Right kidney (tissue), 9 donors: ENCODE measurements at places on chromosomes 6 and 20.

- DNase-seq = no peak
Observed at GRCh38 chr6:2127484-2127911, 117.9 kb downstream of the GMDS start.

DNA sequence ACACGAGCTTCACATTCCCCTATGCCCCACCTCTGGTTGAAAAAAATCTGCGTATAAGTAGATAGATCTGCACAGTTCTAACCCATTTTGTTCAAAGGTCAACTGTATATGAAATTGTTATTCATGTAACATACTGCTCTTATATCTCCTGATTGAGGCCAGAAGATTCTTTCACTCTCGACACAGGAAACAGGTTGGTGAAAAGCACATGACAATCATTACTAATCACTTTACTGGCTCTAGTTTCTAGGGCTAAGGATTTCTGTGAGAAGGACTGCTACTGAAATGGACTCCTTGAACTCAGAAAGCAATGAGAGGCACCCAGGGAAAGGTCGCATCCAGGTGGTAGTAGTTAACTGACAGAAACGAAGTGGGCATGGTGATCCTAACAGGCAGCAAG lies 21.7 kb downstream of the PDSS2 start:
- DNase-seq = no peak

GRCh38 chr6:117555882-117556498 lies 46.3 kb downstream of the GOPC start:
- DNase-seq = peak; percentile 21

DNA sequence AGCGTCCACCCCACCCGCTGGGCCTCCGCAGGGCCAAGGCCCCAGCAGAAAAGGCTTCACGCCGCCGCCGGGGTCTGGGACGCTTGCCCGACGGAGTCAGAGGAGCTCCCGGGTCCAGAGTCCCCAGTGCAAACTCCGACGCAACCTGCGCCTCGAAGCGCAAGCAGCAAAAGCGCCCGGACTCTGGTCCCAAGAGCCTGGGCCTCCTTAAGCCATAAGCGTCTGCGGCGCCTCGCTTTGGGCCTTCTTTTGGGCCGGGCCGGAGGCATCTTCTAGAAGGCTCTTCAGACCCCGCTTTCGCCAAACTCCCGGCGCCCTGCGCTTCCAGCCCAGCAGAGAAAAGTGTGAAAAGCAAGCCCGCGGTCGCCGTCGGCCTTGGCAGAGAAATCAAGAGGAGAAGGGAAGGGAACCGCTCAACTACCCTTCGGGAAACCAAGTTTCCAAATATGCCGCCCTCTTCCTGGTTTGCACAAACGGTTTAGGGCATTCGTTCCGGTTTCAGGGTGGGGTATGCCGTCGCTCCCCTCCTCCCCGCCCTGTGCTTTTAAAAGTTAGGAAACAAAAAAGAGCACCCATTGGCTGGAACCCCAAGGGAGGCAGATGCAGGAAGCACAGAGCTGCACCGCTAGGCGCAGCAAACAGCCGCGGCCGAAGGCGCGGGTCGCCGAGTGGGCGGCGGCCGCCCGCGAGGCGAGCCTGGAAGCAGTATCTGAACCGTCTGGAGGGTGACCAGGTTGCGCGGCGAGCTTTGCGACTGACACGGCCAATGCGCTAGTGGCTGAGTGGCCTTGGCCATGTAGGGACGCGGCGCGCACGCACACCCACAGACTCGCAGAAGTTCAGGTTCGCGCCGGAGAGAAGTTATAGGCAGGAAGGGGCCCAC lies 1.2 kb downstream of the TBX18 start:
- peak; percentile 80 for DNase-seq

DNA sequence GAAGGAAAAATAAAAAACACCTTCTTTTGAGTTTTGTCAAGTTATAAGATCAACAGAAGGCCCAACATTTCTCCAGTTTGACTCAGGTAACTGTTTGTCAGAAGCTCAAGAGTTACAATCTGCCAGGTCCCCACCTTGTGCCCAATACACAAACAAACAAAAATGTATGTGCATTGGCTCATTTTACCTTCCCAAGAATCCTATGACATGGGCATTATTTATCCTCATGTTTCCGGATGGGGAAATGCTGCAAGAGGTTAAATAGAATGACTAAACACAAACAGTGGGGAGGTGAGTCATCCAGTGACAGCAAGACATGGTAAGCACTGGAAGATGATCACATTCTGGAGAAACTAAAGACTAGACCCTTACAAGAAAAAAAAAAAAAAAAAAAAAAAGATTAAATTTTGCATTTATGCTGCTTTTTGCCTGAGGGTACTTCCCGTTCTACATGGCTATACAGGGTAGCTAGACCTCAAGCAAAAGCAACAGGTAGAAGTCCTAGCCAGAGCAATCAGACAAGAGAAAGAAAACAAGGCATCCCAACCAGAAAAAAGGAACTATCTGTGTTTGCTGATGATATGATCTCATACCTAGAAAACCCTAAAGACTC lies 23.6 kb upstream of the ANKRD60 start:
- DNase-seq = no peak

GRCh38 chr20:40551125-40551530 lies 137.9 kb downstream of the MAFB start:
- DNase-seq = no peak

- no peak for DNase-seq
Observed at GRCh38 chr6:18596531-18596835, 209.3 kb downstream of the RNF144B start.

- no peak for DNase-seq
Observed at GRCh38 chr6:121858310-121858709, 422.9 kb downstream of the GJA1 start.

DNA sequence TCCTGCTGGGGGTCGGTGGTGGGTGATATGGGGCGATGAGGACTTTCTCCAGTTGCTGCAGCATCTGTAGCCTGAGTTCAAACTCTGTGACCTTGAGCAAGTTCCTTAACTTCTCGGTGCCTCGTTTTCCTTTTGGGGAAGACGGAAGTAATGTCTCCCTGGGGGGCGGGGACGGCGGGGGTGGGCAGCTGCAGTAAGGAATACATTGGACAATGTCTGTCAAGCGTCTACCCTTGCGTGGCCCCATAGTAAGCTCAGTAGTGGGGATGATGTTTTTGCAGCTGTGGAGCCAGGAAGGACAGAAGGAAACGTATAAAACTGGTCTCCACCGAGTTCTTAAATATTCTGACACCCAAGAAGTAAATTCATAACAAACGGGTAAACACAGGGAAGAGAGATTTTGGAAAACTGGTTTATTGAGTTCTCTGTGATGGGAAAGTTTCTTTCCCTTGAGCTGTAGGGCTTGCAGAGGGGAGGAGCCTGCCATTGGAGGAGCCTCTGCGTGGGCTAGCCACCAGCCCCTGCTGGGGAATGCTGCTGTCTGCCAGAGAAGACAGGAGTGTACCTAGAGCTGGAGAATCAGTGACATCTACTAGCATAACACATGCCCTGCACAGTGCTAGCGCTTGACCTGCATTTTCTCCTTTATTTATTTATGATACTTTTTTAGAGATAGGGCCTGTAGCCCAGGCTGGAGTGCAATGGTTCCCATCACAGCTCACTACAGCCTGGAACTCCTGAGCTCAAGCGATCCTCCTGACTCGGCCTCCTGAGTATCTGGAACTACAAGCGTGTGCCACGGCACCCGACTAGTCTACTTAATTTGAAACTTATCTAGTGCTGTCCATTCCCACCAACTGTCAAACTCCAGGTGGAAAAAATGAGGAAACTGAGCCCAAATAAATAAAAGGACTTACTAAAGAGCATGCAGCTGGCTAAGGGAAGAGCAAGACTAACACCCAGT lies 1.2 kb upstream of the ACSS1 start:
- no peak for DNase-seq

DNA sequence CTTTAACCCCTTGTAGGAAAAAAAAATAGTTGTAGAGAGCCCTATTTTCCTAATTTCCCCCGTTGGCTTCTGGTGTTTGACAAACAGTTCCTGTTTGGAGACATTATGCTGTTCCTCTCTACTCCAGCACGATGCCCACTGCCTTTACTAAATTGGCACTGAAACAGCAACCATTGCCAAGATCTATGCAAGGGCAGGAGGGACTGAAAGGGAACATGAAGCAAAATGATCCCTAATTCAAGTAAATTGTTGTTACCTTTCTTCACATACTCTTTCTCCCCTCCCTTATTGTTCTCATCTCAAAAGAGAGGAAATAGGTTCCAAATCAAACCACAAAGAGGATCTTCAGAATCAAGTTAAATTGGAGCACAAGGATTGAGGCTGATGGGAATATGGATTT lies 764.1 kb upstream of the MMS22L start:
- DNase-seq = no peak

- no peak for DNase-seq
Observed at GRCh38 chr20:50487397-50487796, 22.8 kb upstream of the PTPN1 start.

DNA sequence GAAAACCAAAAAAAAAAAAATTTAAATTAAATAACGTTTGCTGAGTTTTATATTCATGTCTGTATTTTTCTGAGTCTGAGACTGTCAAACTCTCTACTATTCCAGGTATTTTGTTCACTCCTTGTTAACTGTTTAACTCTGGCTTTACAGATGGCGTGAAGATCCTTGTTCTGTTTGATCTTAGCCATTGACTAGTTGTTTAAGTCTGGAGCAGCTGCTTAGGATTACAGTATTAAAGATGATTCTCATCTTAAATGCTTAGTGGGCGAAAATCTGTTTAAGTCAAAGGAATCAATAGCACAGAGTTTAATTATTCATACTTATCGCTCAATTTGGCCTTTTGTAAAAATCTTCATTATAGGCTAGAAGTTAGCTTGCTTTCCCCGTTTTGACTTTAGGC lies 2.4 kb downstream of the PHACTR2 start:
- DNase-seq = no peak

DNA sequence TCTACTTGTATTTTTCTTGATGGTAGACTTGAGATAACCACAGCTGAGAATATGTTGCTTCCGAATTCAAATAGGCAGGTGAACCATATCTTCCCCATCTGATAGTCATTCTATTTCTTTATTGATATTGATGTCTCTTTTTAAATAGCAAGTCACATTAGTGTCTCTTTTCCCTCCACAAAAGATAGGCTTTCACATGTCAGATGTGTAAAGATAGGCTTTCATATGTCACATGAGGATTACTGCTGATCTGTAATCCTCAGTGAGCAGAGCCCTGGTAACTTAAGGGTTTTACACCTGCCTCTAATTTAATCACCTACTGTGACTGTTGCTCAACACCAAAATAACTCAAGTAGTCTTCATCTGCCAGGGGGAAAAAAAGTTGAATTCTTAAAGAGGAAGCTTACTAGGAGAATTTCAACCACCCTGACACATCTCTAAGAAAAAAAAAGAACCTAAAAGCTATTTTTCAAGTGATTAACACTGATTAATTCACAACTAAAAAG lies 45.3 kb upstream of the TRDN start:
- no peak for DNase-seq

- DNase-seq = no peak
Observed at GRCh38 chr6:106063448-106063850, 22.7 kb upstream of the PRDM1 start.

- DNase-seq = no peak
Observed at GRCh38 chr6:158753811-158754210, 65.4 kb downstream of the EZR start.

DNA sequence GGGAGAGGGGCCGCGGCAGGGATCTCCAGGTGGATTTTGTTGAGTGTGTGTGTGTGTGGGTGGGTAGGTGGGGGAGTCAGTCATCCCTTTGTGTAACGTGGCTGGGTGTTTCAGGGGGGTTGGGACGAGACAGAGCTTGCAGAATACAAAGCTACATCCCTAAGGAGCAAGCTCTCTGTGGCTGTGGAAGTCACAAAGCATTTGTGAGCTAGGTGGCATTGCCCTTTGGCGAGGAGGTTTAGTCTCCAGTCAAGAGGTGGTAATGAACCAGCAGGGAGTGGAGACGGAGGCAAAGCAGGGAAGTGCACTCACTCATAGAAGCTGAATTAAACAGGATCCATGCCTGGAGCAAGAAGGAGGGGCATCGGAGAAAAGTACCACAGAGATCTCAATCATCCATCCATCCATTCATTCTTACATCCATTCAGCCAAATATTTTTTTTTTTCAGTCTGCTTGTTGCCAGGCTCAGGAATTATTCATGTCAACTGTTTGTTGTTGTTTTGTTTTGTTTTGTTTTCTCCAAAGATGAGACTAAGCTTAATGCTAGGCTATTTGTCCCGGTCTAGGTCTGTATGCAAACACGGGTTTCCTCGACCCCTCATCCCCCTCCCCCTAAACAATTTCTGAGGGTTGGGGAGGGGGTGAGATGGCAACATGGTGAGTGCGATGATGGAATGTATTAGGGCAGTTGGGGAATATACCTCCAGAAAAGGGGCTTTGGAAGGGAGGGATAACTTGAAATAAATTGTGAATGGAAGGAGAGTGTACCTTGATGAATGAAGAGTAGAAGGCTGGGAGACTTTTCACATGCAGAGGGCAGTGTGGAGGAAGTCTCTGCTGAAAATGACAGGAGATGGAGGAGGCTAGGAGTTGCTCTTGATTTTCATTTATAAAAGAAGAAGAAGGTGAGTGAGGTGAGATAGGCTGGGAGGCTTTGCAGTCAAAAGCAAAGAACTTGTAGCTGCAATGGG lies 1.0 kb downstream of the HCRTR2 start:
- peak; percentile 1 for DNase-seq

DNA sequence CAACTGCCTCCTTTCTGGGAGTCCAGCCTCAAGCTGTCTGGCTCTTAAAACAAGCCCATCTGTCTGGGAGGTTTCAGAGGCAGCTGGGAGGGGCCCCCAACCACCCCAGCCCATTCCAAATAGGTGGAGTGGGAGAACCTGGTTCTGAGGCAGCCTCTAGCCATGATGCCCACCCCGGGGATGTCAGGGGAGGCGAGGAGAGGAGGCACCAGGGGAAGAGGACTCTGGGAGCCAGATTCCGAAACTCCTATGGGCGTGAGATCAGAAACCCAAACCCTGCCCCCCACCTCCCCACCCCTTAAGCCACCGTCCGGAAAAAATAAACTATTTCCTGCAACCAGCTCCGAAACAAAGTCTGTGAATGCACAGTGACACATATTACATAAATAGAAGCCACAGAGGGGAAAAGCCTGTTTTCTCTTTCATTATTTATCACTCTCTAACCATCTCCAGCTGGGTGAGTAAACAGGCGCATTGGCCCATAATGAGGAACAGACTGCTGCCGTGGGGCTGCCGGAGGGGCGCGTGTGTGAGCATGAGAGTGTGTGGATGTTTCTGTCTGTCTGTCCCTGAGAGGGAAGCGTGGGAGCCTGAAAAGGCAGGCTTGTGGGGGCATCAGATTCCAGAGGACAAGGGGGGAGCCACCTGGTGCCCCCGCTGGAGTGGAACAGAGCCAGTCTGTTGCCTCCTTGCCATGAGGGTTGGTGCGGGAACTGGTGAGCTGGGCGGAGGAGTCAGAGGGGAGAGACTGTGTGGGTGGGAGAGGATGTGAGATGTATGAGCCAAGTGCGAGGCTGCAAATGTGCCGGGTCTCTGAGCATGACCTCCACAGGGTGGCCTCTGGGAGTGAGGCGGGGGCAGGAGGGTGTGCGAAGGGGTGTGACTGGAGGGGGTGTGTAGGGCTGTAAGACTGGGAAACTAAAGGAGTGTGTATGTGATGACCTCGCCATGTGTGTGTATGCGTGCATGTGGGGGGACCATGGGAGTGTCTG lies 14.3 kb upstream of the FOXP4 start:
- peak; percentile 62 for DNase-seq

- no peak for DNase-seq
Observed at GRCh38 chr20:22805219-22805618, 220.8 kb upstream of the FOXA2 start.

- no peak for DNase-seq
Observed at GRCh38 chr6:138357928-138358327, 19.8 kb upstream of the SMIM28 start.
